ENCODE measurements at places on chromosomes 5 and 9. TPM values are rescaled to one million over a fixed set of nuclear protein-coding genes. Genes with fewer than 3 reads are reported as not detected.

TOR2A gene
- polyA plus RNA-seq = 20.1 TPM

DNA sequence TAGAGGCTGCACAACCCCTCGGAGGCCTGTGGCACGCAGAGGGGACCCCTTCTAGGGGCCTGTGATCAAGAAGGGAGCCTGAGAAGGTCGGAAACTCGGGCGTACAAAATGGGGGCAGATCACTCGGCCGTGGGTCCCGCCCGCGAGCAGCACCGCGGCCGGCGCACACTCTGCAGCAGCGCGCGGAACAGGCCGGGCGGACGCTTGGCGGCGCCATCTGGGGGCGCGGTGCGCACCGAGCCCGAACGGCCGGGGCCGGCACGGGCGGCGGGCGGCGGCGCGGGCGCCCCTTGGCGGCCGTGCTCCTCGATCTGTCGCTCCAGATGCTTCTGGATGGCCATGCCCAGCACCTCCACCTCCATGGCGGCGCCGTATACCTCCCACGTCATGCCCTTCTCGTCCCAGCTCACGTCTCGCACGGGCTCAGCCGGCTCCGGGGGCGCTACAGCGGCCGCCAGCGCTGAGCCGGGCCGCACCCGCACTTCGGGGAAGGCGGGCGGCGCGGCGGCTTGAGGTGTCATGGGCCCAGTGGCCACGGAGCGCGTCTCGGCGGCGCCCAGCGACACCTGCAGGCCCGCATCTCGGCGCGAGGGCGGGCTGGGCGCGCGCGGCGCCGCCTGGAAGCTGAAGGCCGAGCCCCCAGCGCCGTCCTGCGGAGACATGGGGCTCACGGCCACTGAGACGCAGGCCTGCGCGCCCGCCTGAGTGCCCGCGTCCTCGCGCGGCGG is 13.1 kb downstream of the GPRIN1 start:
- peaks cover 8% of the 10 kb centered on the region for H3K4me1 ChIP-seq
- no peaks in the 10 kb centered on the region for H3K36me3 ChIP-seq
- no peak overlapping the region for H3K4me3 ChIP-seq
- H3K27me3 ChIP-seq = no peaks in the 10 kb centered on the region
- peak; percentile 77 for DNase-seq

GRCh38 chr9:136082496-136083361 is 12.4 kb downstream of the NACC2 start:
- H3K36me3 ChIP-seq = no peaks in the 10 kb centered on the region
- H3K27me3 ChIP-seq = no peaks in the 10 kb centered on the region
- no peak overlapping the region for H3K4me3 ChIP-seq

DNA sequence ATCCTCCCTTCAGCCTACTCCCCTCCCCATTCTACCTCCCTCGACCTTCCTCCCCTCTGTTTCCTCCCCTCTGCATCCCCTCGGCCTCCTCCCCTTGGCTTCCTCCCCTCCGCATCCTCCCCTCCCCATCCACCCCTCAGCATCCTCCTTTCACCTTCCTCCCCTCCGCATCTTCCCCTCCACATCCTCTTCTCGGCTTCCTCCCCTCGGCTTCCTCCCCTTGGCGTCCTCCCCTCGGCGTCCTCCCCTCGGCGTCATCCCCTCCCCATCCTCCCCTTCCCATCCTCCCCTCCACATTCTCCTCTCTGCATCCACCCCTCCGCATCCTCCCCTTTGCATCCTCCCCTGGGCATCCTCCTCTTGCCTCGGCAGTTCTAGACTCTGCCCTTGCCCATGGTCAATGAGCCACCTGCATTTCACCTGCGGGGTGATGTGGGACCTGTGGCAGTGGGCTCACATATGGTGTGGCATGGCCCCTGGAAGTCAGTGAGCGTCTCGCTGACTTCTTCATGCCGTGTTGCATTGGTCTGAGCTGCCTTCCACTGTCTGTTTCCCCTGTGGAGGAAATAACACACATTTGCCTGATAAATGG is 113.0 kb downstream of the WNK2 start:
- H3K27ac ChIP-seq = no peak overlapping the region
- no peak overlapping the region for H3K4me3 ChIP-seq
- H3K27me3 ChIP-seq = no peaks in the 10 kb centered on the region
- peak; percentile 46 for DNase-seq
- no peaks in the 10 kb centered on the region for H3K36me3 ChIP-seq

DNA sequence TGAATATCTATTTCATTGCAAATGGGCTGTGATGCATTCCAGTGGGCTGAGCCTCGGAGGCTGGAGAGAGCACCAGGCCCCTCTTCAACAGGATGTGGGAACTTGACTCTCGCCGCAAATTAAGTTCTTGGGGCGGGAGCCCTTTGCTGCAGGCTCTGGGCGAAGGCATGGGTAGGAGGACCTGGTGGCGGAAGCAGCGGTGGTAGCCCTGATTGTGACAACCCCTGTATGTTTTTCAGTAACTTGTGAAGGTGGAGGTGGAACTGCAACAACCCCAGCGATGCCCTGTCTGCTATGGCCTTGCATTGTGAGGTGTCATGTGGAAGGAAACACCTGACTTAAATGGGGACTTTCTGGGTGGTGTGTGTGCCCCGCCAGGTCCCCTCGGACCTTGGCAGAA is 9.4 kb downstream of the FYB1 start:
- DNase-seq = peak; percentile 95
- H3K27ac ChIP-seq = peak overlapping the region; percentile 84
- H3K27me3 ChIP-seq = no peaks in the 10 kb centered on the region
- H3K4me1 ChIP-seq = peaks cover 100% of the 10 kb centered on the region
- peak overlapping the region; percentile 77 for H3K4me3 ChIP-seq
- H3K36me3 ChIP-seq = no peaks in the 10 kb centered on the region

ARHGEF28 gene
- polyA plus RNA-seq = not detected

Measured in CD4-positive, CD25-positive, alpha-beta regulatory T cell (primary cell).